ENCODE measurements at places on chromosomes 13 and 19.

GRCh38 chr13:72286421-72286820, 419.4 kb upstream of the DACH1 start:
- no peak for DNase-seq

DNA sequence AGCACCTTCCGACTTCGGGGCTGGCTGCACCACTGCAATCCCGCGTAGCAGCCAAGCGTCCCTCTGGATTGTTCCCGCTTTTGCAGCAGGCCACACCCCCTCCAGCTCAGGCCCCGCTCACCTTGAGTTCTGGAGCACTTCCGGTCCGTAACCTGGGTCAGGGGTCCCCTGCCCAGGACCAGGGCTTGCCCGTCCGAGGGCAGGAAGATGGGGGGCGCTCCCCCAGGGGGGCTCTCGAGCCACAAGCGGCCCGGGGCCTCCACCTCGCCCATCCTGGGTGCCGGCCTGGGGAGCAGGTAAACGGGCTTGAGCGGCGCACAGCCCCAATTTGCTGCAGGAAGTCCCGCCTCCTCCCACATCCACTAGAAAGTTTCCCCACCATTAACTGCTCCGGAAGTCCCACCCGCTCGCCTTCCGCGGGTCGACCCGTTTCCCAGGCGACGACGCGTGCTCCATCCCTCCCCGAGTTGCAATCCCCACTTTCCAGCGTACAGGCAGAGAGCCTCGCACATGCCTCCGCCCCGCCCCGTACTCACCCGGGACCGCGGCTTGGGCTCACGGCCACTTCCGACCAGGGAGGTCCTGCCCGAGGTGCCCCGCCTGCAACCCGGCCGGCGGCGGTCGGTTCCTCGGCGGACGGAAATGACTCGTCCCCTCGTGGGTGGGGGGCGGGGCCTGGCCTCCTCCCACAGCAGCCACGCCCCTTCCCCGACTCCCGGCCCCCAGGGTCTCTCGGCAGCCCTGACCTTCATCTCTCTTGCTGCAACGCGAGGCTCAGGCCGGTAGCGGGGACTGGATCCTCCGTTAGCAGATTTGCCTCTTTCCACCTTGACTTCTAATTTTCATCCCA, at the start of gene PNKP:
Gene PNKP (minus strand): TSS at position 644 of the 850 bp plus-strand sequence. CDS start 372 bp downstream, at position 272.
- no peak for DNase-seq

DNA sequence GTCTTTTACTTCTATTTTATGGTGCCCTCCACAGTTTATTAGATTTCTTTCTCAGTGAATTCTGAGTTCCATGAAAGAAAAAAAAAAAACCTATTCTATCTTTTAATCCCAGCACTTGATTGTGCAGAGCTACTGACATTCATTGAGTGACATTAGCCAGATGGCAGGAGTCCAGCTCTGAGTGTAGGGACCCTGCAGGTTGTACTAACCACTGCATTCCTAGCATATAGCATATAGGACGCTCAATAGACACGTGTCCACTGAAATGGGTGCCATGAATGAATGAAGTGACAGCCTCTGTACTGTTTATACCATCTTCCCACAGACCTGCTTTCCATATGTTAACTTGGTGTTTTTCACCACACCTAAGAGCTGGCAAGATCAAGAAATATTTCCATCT, 206.3 kb downstream of the RAP2A start:
- DNase-seq, result no peak

- no peak for DNase-seq
Measured at GRCh38 chr19:10555610-10555973, 10.2 kb downstream of the KRI1 start.

Measured in vagina (tissue), 2 donors.